ENCODE measurements at places on chromosomes 5 and 9.
A peak's percentile ranks its signal among the peaks of the same experiment; 100 is the strongest.

GRCh38 chr9:80163889-80164288 is 592.1 kb downstream of the TLE4 start:
- peak; percentile 20 for DNase-seq

GRCh38 chr5:65480306-65480865 is 1.3 kb downstream of the ADAMTS6 start:
- no peak for DNase-seq

DNA sequence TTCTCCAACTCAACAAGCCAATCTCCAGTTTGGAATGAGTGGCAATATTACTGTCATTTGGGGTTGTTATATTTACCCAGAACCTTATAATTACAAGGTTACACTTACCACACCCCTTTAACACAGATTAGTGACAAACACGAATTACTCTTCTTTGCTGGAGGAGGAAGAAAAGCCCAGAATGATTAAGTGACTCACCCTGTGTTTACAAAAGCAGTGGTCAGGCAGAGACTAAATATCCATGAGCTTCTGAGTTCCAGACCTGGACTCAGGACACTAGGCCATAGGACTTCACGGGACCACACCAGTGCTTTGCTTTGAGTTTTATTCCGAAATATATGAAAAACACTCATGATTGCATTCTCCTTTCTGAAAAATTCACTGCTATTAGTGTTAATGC is 370.8 kb downstream of the TLE1 start:
- DNase-seq: no peak

DNA sequence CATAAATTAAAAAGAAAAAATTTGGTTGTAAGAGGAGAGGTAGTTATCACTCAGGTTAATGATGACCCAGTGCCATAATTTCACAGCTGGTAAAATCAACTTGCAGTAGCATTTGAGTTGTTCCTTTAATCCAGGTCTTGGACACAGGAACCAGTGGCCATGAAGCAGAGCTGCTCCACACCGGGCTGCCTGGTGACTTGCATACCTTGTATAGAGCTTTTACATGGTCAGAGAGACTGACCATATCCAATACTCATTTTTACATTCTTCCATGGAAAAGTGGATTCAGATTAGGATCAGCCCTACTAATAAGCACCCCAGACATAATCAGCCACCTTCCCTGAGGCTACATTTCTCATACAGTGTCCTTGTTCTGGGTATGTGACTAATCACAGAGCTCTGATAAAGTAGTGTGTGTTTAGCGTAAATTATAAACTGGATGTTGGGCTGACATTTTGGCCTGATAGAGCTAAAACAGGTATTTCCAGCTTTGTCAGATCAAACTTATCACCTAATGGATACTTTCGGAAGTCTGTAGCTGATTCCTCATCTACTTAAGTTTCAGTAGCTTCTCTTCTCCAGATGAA is 77.0 kb upstream of the ZSWIM6 start:
- DNase-seq: no peak

- no peak for DNase-seq
Observed at GRCh38 chr5:1144638-1145396, 33.0 kb upstream of the SLC12A7 start.

DNA sequence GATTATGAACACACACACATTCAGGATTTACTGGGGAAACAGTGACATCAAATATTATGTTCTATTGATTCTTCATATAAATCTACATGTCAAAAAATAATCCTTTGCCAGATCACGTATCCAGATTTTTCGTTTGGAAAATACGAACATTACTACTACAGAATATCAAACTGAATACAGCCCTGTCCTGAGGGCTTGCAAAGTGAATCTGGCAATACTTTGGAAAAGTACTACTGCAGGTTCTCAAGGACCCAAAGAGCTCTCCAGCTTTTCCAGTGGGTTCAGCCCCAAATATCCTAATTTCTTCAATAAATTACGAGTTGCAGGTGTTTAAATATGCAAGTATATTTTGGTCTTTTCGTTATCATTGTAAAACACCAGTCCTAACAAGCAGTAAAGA is 411 bp upstream of the NDUFS4 start:
- no peak for DNase-seq

GRCh38 chr9:97441729-97442128 is 29.8 kb downstream of the TDRD7 start:
- no peak for DNase-seq

DNA sequence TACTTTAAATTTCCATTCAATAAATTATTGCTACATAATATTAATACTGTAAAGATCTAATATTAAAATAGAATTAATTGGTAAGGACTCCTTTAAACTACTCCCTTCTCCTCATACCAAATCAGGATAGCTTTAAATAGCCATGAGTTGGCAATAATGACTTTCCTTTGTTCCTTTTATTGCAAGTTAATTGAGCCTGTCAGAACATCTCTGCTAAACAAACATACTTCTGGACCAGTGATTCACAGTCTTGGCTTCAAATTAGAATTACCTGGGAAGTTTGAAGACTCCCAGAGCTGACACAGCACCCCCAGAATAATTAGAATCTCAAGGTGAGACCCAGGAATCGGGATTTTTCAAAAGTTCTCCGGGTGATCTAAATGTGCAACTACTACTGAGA is 18.7 kb downstream of the C5orf58 start:
- no peak for DNase-seq

- no peak for DNase-seq
Observed at GRCh38 chr9:117825609-117826347, 121.6 kb downstream of the TLR4 start.

GRCh38 chr9:95311961-95312360 is 5.5 kb downstream of the FANCC start:
- DNase-seq: no peak

DNA sequence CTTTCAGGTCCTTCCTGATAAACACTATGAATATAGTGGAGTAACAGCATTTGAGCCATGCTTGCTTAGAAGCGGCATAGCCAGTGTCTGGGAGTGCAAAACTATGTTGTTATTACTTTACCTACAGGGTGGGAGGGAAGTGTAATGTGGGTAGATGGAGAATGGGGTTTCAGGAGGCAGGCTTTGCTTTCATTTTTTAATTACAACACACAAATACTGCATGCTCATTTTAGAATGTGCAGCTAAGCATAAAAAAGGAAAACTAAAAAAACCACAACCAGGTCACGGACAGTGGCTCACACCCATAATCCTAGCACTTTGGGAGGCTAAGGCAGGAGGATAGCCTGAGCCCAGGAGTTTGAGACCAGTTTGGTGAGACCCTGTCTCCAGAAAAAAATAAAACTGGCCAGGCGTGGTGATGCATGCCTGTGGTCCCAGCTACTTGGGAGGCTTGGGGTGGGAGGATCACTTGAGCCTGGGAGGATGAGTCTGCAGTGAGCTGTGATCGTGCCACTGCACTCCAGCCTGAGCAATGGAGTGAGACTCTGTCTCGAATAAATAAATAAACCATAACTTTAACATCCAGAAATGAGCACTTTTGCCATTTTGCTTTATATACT is 20.2 kb downstream of the HAVCR1 start:
- DNase-seq: no peak

DNA sequence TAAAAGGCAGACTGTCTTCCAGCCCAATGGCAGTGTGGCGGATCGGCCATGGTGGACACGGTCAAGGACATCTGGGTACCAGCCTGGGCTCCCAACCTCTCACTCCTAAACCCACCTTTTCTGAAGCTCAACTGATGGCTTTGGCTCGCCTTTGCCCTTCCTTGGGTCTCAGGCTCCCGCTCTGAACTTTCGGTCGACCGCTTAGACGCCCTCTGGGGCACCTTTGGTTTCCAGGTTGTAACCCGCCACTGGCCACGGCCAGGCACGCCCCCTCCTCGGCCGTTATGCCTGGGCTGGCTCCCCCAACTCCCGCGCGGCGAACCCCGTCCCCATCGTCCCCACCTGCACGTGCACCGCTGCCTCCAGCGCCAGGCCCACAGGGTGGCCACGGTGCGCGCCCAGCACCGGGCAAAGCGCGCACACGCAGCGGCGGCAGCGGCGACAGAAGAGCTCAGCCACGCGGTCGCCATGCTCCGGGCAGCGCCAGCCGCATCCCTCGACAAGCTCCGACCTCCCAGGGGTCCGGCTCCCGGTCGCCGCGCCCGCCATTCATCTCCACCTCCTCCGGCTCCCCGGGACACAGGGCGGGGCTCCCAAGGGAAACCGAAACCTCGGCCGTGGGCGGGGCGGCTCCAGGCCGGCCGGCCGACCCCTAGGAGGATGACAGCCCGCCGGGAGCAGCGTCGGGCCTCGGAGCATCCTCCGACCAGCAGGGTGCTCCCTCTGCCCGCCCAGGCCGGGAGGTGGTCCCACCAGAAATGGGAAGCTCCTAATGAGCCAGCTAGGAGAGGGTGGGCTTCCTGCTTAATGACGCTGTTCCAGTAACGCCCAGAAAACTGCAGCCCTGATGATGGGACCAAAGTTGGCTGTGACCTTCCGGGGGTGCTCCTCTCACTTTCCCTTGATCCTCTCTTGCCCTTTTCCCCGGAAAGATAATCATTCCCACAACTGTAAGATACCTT is at the start of gene TRIM14:
Gene TRIM14, minus strand, starts transcription at position 583 of the 962 bp plus-strand sequence. Its CDS starts 34 bp downstream, at position 549.
- DNase-seq: peak; percentile 75

GRCh38 chr9:115668521-115668920 is 485.1 kb upstream of the PAPPA start:
- DNase-seq: no peak

GRCh38 chr5:169307646-169308045 is 6.7 kb upstream of the SLIT3 start:
- DNase-seq: no peak

- DNase-seq: no peak
Observed at GRCh38 chr5:72831685-72832084, 15.2 kb downstream of the TNPO1 start.

DNA sequence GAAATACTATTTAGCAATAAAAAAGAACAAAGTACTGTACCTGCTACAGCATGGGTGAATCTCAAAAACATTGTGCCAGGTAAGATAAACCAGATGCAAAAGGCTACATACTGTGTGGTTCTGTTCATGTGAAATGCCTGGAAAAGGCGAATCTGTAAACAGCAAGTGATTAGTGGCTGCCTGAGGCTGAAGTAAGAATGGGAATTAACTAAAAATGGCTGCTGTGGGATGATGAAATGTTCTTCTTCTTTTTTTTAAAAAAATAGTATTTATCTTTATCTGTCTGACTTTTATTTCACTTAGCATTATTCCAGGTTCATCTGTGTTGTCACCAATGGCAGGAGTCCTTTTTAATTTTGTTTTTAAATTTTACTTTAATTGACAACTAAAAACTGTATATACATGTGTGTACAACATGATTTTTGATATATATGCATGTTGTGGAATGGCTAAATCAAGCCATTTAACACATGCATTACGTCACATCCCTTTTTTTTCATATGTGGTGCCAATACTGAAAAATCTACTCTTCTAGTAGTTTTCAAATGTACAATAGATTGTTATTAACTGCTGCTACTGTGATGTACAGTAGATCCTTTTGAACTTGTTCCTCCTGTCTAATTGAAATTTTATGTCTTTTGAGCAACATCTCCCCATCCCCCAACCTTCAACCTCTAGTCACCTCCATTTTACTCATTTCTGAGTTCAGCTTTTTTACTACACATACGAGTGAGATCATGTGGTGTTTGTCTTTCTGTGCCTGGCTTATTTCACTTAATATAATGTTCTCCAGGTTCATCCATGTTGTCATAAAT is 62.9 kb upstream of the TNFAIP8 start:
- no peak for DNase-seq

- no peak for DNase-seq
Observed at GRCh38 chr9:4238522-4238921, 61.3 kb downstream of the GLIS3 start.

DNA sequence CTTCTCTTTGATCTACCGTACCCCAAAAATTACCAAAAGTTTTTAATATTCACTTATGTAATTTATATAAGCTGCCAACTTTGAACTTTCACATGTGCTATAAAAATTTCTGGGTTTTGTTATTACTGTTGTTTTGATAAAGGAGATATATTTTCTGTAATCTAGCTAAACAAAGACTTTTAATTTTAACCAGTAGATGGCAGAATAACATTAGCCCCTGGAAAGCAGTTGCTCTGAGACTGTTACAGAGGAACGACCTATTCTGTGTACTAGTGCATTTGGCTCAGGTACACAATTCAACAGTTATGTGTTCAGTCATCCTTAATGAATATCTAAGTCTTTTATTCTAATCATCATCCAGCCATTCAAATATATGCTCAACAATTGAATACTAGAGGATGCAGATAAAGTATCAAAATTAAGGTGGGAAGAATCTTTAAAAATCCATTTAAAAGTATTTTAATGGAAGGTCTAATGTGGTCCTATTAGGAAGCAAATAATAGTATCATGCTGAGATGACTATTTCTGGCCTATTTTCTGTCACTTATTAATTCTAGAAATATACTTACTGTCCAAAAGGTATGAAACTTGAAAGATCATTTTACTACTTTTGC is 8.6 kb downstream of the KLHL9 start:
- peak; percentile 33 for DNase-seq

DNA sequence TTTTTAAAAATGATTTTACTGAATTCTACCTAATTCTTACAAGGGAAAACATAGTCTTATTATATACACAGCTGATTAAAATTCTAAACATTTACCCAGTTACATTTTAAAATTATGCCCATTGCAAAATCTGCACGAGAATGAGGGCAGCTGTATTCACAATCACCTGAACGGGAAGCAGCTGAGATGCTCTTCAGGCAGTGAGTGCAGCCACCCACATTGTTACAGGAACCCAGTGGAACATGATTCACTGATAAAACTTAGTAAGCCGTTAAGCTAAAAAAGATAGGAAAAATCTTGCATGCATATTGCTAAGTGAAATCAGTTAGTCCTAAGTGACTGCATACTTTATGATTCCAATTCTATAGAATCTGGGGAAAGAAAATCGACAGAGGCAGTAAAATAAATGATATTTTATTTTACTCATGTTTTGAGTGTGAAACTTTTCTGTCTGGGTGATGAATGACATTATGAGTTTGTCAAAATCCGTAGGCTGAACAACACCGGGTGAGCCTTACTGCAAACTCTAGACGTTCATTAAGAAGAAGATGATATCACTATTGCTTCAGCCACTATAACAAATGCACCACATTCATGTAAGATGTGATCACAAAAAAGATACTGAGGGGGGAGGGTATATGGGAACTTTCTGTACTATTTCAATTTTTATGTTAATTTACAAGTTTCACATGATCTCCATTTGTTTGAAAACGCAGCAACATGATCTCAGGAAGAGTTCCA is 39.1 kb upstream of the FLT4 start:
- no peak for DNase-seq

DNA sequence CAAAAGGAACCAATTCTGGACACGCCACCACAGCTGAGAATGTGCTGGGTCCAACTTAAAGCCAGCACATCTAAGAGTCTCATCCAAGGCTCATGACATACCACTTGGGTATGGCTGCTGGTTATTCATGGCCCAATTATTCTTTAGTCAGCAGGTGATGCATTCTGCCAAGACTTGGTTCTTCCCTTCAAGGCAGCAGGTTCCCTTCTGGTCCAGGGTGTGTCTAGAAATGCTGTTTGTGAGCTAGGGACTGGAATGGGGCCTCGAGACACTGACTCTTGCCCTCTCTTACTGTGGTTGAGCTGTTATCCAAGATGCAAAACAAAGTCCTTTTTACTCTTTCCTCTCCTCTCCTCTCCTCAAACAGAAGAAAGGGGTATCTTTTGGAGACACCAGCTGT is 522.6 kb downstream of the HINT1 start:
- DNase-seq: no peak

All from germinal center (tissue), 1 donor.